ENCODE measurements at places on chromosomes 4 and X.

GRCh38 chr4:108370291-108371141 lies 201.8 kb upstream of the LEF1 start:
- DNase-seq, result peak; percentile 30

- DNase-seq, result no peak
These were observed 388.6 kb upstream of the MAGEB2 start for GRCh38 chrX:29826742-29827141.

GRCh38 chr4:122705009-122705408 lies 27.5 kb upstream of the BBS12 start:
- DNase-seq, result no peak

DNA sequence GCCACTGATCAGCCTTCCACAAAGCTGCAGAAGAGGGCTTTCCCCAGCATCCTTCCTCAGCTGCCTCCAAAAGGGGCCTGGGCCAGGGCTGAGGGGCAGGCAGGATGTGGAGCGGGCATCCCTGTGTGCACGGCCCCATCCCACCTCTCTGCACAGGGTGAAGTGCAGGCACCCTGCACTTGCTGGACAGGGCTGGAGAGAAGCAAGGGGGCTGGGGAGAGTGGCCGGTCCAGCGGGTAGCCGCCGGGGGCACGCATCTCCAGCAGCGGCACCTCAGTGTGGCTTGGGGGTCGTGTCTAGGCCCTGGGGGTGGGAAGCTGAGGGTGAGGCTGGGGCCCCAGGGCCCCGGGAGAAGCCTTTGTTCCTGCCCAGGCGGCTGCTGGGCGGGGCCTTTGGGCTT lies 3.0 kb downstream of the AVPR2 start:
- no peak for DNase-seq

DNA sequence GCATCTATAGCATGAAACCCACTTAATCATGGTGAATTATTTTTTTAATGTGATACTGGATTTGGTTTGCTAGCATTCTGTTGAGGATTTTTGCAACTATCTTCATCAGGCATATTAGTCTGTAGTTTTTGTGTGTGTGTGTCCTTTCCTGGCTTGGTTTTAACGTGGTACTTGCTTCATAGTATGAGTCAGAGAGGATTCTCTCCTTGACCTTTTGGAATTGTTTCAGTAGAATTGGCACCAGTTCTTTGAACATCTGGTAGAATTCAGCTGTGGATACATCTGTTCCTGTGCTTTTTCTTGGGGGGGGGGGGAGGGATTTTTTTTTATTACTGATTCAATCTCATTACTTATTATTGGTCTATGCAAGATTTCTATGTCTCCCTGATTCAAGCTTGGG lies 232.0 kb upstream of the KLF8 start:
- no peak for DNase-seq

DNA sequence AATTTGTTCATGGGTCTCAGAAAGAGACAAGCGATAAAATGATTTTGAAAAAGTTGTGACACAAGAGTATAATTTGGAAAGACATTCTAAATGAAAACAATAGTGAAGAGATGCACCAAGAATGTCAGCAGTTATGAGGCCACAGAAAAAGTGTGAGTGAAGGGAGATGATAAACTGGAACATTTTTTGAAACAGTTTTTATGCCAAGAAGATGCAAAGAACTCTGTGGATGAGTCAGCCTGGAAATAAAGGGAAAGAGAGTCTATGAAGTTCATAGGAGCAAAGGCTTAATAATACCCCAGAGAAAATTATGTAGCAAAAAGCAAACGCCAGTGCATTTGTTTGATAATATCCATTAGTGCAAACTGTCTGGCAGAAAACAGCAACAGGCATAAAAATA lies 188.4 kb upstream of the TBC1D9 start:
- no peak for DNase-seq

DNA sequence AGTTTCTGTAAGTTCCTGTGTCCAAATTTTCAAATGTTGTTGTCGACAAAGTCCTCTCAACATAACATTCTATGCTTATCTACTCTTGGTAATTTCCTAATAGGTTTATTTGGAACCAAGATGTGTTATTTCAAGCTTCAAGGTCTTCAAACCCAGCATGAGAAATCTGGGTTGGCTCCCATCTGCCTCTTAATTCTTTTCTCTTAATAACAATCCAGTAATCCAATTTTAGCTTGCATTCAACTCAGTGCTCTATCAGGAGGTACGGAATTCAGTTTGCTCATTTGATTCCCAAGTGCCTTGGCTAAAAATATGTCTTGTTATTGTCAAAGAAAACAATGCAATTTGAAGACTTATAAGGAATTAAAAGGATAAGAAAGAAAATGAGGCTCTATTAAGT lies 235.5 kb upstream of the MID1 start:
- DNase-seq, result no peak

GRCh38 chr4:10053635-10054453 lies 32.5 kb upstream of the SLC2A9 start:
- no peak for DNase-seq

DNA sequence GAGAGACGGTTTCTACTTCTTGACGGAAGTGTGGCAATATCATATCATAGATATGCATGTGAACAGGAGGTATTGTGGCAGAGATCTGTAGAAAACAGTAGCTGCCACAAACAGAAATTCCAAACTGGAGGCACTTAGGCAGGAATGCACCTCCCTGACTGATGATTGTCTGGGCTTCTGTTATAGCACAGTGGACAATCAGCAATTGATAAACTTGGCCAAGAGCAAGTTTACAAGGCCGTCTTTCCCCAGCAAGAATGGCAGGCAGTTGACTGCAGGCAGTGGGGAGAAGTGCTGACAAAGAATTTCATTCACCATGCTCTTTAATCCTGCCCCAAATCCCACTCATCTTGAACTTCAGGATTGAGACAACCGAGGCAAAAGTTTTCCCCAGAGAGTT lies 114.4 kb upstream of the STOX2 start:
- no peak for DNase-seq

DNA sequence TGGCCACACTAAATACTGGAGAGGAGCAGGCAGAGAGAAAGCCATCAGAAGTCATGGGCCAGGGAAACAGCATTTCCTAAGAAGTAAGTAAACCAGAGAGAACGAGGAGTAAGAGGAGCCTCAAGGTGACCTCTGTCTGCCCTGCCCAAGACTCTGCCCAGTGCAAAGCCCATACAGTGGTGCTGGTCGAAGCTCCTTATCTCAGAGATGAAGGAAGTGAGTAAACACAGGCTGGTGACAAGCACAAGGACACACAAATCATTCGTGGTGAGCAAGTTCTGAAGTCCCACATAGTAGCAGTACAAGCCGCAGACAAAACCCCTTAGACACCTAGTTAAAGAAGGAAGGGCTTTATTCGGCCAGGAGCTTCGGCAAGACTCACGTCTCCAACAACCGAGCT lies 62.7 kb downstream of the DCTD start:
- DNase-seq, result no peak

DNA sequence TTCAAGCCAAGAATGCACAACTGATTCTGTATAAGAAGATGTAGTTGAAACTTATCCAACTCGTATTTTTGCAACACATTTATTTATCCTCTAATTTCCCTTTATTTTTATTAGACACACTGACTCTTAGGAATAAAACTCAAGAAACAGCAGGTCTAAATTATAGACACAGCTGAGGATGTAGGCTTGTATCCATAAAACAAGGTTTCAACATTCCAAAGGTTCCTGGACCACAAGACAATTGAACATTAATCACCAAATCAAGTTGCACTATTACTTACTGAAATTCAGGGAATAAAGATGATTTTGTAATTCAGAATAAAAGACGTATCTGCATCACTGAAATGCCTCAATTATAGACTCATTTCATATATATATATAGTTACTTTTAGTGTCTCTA lies 683.5 kb upstream of the GRIA3 start:
- DNase-seq, result no peak

DNA sequence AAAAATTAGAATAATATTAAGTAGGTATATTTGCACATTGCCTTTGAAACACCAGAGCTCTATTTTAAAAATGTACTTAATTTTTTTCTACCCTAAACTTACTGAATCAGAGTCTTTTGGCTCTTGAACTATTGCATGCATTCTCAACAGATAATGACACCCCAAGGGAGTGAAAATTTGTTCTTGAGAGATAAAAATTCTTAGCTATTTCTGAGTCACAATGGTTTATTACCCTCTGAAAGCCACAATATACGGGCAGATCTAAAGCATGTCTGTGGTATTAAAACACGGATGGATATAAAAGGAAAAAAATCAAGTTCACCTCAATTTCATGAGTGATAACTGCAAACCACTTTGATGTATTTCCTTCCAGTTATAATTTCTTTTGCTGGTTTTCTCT lies 636.3 kb upstream of the FTHL17 start:
- no peak for DNase-seq

- DNase-seq, result no peak
These were observed 3.7 kb upstream of the LCORL start for GRCh38 chr4:18025288-18025687.
